ENCODE measurements at places on chromosomes 7 and 10.

GRCh38 chr10:86099542-86100334 is 266.9 kb downstream of the GRID1 start:
- no peak for DNase-seq

DNA sequence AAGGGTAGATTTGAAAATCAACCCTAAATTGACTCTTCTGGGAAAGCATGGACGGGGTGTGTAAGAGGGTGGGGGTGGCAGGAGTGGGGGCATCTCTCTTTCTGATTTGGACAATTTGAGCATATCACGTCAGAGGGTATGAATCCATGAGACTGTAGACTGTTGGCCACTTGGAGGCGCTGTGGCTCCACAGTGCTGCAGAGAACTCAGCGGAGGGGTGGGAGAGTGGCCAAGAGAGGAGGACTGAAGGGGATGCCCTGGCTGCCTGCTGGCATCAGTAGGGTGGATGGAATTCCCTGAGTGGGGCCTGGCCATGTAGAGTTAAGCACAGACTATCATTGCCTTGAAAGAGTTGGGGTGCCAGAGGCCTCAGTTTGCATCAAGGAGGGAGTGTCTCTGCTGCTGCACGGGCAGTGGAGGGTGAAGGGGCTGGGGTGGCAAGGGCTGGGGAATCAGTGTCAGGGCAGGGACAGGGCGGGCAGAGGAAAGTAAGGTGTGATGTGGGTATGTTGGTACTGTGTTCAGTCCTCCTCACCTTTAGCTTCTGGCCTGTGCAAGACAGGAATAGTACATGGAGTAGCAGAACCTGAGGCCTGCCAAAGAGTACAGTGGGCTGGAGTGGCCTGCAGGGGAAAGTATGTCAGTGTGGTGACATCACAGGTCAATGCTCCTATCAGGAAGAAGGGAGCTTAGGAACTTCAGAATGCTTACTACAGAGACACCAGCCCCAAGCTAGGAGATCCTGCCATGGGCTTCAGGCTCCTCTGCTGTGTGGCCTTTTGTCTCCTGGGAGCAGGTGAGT is 133.5 kb upstream of the PRSS58 start:
- DNase-seq: no peak

- peak; percentile 47 for DNase-seq
Measured at GRCh38 chr10:59872892-59873463, 33.4 kb downstream of the CCDC6 start.

DNA sequence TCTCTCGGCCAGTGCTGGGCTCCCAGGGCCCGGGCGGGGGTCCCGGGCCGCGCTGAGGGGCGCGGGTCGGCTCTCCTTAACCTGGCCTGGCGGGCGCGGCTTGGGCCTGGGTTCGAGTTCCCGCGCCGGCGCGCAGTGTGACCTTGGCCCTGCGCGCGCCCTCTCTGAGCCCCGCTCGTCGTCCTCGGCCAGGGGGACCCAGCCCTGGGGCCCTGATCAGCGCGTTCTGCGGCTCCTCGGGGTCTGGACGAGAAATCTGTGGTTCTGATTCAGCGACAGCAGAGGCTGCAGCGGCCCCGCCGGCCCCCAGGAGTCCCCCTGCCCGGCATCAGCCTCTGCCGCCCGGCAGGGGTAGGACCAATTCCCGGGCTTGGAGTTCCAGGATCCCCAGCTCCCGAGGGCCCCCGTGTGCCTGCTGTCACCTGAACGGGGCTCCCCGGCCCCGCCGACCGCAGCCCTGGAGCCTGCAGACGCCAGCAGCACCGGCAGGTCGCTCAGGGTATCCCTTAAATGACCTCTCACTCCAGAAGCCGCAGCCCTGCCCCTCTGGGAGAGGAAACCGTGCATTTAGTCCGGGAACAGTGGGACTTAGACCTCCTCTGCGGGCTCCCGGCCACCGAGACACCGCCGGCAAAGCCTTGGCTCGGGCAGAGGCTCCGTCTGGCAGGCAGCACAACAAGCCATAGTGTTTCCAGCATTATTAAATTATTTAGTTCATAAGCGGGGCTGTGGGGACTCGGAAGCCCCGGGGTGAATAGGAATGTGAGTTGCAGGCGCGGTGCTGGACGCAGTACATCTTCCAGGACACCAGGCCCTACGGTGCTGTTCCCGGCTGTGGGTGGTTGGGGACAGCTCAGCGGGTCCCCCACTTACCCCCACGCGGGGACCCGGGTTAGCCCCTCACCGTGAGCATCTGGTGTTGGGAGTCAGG is 572 bp downstream of the CHST12 start:
- DNase-seq: peak; percentile 80

DNA sequence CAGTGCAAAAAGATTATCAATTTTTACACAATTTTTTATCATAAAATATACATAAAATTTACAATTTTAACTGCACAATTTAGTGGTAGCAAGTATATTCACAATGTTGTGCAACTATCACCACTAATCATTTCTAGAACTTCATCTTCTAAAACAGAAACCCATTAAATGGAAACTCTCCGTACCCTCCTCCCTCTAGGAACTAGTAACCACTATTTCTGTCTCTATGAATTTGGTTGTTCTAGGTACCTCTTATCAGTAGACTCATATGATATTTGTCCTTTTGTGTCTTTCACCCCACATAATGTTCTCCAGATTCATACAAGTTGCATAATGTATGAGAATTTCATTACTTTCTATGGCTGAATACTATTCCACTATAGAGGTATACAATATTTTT is 73.5 kb downstream of the HERC4 start:
- no peak for DNase-seq

DNA sequence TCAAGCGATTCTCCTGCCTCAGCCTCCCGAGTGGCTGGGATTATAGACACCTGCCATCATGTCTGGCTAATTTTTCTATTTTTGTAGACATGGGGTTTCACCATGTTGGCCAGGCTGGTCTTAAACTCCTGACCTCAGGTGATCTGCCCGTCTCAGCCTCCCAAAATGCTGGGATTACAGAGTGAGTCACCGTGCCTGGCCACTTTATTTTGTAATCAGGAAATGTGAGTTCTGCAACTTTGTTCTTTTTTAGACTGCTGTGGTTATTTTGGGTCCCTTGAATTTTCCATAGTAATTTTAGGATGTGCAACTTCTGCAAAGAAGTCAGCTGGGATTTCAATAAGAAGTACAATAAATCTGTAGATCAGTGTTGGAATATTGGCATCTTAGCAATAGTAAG is 96.8 kb downstream of the CYTH3 start:
- no peak for DNase-seq

DNA sequence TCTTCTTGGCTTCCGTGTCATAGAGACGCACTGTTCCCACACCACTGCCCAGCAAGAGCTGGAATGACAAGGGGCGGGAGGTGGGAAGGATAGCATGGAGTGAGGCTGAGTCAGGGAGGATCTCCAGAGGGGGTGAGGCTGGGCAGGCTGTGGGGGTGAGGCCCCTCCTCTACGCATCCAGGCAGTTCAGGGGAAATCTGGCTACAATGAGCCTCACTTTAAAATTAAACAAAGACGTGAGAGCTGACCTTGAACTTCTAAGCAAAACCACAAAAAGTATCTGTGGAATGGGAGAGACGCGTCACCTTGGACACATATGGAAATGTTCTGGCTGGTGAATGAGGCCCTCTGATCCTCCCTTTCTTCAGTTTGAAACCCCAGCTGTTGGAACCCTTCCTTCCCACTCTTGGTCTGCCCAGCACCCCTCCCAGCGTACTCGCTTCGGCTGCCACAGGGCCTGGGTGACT is 17.7 kb downstream of the WDR91 start:
- DNase-seq: no peak

DNA sequence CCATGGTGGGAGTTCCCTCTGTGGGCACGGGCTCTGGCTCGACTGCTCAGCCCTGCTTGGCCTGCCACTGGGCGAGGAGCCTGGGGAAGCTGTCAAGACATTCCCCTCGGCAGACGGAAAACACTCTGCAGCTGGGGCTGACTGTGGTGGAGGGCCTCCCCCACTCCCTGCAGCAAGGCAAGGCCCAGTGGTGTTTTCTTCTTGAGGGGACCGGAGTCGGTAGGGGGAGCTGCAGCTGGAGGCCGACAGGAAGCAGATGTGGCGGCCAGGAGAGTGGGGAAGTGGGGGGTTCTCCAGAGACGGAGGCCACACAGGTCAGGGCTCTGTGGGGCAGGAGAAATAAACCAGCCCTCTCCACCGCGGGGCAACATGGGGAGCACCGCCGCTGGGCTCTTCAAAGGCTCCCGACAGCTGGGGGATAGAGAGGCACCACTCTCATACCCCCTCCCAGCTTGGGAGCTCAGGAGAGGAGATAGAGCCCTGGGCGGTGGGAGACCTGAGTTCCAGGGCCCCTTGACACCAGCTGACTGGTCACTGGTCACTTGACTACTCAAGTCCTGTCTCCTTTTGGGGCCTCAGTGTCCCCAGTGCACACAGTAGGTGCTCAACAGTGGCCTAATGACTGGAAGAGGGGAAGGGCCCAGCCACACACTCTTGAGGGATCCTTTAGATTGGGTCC is 43.4 kb downstream of the PPIF start:
- DNase-seq: peak; percentile 74

- no peak for DNase-seq
Measured at GRCh38 chr7:126792521-126792920, 460.2 kb downstream of the GRM8 start.

- DNase-seq: no peak
Measured at GRCh38 chr7:156034397-156034796, 222.1 kb upstream of the SHH start.

GRCh38 chr10:48607356-48608278 is 2.7 kb upstream of the ARHGAP22 start:
- DNase-seq: no peak

DNA sequence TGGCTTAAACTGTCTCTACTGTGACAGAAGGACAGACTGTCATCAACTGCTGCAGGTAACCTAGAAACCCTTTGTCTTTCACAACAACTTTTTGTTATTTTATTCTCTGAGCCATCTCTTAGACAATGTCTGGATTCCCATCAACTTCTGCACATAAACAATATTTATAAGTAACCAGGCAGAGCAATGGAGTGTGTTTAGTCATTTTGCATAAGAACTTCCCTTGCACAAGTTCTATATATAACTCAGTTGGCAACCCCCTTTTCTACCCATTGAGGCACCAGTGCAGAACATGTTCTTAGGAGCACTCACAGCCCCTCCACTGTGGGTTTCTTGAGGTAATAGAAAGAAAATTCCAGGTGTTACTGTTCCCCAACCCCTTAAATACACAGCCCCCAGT is 65.0 kb upstream of the IL6 start:
- DNase-seq: no peak

DNA sequence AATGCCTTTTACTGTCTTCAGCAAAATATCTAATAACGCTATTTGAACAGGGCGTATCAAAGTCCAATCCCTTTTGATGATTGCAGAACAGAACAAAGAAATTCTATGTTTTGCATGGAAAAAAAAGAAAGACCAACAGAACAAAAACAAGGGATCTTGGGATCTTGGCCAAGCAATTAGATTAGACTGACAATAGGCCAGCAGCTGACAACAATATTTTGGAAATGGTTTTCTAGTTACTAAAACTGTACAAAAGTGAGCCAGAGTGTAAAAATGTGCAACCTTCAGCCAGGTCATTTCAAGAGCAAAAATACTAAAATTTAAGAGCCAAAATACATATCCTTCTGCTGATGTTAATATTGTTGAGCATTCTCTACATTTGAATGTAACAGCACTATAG is 716.5 kb upstream of the KCND2 start:
- DNase-seq: no peak

DNA sequence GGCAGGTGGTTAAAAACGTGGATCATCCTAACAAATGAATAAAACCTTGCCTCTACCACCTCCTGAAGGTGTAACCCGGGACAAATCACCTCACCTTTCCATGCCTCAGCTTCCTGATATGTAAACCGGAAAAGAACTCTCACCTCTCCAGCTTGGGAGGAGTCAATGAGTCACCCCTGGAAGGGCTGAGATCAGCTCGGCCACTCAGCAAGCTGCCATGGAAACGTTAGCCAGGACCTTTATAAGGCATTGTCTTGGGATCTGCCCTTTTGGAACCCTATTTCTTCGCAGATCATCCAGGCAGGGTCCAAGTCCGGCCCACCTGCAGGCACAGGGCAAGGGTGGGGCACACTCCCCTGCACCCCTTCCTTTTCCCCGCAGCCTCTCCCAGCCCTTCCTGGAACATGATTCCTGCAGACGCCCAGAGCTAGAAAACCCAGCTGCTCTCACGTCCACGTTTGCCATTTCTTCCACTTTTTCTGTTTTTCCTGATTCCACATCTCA is 81.6 kb upstream of the PFKP start:
- no peak for DNase-seq

GRCh38 chr10:127182161-127182560 is 14.2 kb downstream of the INSYN2A start:
- DNase-seq: no peak

DNA sequence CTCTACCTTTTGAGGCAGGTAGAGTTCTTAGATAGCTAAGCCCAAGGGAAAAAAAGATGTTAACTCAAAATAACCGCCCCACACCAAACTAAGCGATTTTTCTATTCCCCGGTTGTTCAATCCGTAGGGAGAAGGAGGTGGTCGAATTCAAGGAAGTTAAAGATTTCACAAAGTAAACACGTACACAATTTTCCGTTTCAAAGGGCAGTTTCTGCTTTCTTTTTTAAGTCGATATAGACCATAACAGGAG is 842 bp downstream of the KBTBD2 start:
- no peak for DNase-seq

GRCh38 chr10:123704076-123704475 is 37.9 kb downstream of the GPR26 start:
- no peak for DNase-seq

DNA sequence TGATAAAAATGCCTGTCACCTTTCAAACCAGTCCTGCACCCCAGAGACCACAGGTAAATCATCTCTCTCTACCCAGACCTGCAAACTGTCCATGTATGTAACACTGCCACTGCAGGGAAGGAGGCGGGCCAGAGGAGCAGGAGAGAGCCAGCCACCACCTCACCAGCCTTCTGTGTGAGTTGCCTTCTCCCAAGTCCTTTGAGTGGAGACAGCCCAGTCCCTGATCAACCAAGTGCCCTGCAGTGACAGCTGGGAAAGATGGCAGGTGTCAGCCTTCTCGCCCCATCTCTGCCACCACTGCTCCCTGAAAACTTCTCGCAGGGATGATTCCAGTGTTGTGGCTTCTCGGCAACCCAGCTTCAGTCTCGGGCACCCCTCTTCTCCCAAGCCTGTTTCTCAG is 42.4 kb downstream of the MTURN start:
- no peak for DNase-seq

- no peak for DNase-seq
Measured at GRCh38 chr7:36929791-36930190, 205.5 kb upstream of the AOAH start.

DNA sequence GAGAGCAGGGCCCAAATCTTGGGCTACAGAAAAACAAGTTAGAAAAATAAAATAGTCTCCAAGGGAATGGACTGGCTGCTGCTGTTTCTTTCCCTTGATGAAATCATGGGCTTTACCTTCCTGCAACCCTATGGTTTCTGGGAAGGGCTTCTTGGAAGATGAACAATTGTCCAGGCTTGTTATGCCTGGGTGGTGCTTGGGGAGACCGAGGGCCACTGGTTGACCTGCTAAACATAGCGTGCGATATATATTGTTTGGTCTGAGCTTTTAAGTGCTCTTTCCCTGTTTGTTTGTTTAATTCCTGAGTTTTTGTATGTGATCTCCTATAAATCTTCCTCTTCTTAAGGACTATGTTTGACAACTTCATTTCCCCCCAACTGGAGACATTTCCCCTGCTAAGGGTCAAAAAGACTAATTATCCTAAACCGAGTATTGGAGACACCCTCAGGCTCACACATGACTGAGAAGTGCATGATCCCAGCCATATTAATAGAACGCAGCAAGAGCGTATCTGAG is 37.9 kb downstream of the SLC25A28 start:
- no peak for DNase-seq

All from Right ventricle myocardium inferior (tissue), 1 donor.